Activated T-cell treated with anti-CD3 and anti-CD28 coated beads, Interleukin-2, amount 50 U/mL, for 1 hour (primary cell): ENCODE measurements at places on chromosomes 13 and 19.

- peak; percentile 54 for DNase-seq
Observed at GRCh38 chr13:26785838-26786630, 25.4 kb upstream of the GPR12 start.

- DNase-seq = no peak
Observed at GRCh38 chr13:106178816-106179215, 356.6 kb downstream of the EFNB2 start.

GRCh38 chr13:113803409-113804016, 44.5 kb downstream of the TMEM255B start:
- no peak for DNase-seq

- DNase-seq = no peak
Observed at GRCh38 chr13:99058527-99059495, 80.9 kb upstream of the DOCK9 start.

DNA sequence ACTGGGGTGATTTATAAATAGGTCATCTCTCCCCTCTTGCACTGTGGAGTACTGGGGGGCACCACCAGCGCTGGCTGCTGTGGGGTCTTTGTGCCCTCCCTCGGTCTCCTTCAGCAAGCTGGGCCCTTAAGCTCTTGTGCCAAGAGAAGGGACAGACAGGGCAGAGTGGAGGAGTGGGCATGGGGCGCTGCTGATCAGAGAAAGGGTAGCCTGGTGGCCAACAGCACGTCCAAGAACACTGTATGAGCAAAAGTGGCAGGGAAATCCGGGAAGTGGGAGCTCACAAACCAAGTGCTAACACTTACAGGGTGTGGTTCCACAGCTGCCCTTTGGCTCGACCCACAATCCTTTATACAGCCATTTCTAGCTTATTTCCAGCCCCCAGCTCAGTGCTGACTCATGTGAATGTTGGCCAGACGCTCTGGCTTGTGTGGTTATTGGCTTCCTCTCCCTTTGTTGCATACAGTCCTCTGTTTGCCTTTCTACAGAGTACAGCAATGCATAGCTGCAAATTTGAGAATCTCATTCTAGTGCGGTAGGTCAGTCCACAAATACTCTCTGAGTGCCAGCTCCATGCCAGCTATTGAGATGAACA, 298.8 kb downstream of the SHISA2 start:
- DNase-seq = no peak

DNA sequence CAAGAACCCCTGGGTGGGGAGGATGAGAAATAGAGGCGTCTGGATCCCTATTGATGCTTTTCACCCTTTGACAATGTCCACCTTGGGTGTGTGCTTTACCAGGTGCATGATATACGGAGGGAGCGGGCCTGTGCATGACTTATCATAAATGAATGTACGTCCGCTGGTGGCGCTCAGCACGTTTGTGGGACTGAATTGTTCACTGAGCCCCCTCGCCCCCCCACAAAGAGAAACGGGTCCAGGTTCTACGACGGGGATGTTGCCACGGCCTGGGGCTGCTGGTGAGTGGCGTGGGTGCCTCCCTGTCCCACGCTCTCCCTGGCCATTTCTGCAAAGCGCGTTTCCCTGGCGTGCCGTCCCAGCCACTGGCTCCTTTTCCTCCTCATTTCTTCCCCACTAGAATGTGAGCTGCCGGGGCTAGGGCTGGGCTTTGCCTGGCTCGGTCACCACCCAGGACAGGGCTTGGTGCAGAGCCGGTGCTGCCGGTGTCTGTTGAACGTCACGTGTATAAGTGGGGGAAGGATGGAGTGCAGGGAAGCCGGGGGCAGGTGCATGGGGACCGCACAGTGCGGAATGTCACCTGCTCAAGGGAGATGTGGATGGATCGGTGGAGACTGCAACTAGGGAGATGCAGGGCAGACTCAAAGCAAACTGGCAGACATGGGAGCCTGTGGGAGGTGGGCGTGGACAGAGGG, 21.6 kb downstream of the LRRC4B start:
- no peak for DNase-seq

- no peak for DNase-seq
Observed at GRCh38 chr19:35551091-35551810, 5.8 kb downstream of the TMEM147 start.

DNA sequence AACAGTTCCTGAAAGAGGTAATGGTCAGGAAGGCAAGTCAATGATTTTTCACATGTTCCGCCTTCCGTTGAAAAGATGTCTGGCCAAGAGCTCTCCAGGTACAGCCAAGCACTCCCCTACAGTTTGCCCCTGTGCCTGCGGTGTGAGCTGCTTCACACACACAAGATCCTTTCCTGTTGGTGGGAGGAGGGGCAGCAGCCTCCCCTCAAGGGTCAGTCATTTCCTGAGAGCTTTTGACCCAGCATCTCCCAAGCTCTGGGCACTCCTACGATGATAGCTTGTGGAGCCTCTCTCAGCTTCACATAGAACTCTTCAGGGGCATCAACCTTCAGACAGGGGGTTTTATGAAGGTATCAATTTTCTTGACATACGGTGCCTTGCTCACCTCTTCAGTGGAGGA, 86.9 kb downstream of the DOCK9 start:
- no peak for DNase-seq

- no peak for DNase-seq
Observed at GRCh38 chr19:54189145-54189734, at the start of gene MBOAT7. TSS of gene MBOAT7 (minus strand) at chr19:54189580. CDS start at chr19:54188508, 1,072 bp downstream.
